Small intestine (tissue), 16 donors: ENCODE measurements at places on chromosomes 2 and 18. TPM values are rescaled to one million over a fixed set of nuclear protein-coding genes. Genes with fewer than 3 reads are reported as not detected.

The GULP1 gene
- polyA plus RNA-seq = 21.0 TPM

The PLCD4 gene
- polyA plus RNA-seq = 0.97 TPM

The ROCK2 gene
- 14.3 TPM for polyA plus RNA-seq

The C2orf72 gene
- polyA plus RNA-seq = 69.4 TPM

The TCF4 gene
- 0.67 TPM for polyA plus RNA-seq

The VPS54 gene
- polyA plus RNA-seq = 30.4 TPM

The TMEM247 gene
- not detected for polyA plus RNA-seq

The SPIRE1 gene
- polyA plus RNA-seq = 1.6 TPM

The IMPA2 gene
- polyA plus RNA-seq = 22.6 TPM

The CNGA3 gene
- polyA plus RNA-seq = not detected

The DSEL gene
- polyA plus RNA-seq = 1.3 TPM

The CASP10 gene
- polyA plus RNA-seq = 21.7 TPM

The MATN3 gene
- not detected for polyA plus RNA-seq

The GPR17 gene
- 0.18 TPM for polyA plus RNA-seq

The MYO7B gene
- polyA plus RNA-seq = 85.6 TPM

DNA sequence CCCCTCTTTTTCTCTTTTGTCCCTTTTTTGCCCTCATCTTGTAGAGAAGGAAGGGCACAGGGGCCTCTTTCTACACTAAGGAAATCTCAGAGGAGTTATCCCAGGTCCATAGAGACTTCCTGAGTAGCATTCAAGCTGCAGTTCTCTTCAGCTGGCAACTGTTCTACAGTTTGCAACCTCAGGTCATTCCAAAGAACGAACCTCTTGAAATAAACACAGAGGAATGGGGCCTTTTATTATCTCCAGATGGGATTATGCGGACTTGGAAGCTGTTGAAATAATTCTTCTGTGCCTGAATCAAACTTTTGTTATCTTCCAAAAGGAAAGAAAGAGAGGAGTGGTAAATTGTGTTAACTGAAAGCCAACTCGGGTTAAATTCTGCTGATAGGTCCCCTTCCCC lies 31.0 kb upstream of the NFE2L2 start:
- DNase-seq = peak; percentile 25

GRCh38 chr2:217691516-217691915 lies 311.3 kb downstream of the TNS1 start:
- no peak for DNase-seq

GRCh38 chr18:63155169-63155852 lies 164.3 kb downstream of the BCL2 start:
- peak; percentile 93 for DNase-seq

DNA sequence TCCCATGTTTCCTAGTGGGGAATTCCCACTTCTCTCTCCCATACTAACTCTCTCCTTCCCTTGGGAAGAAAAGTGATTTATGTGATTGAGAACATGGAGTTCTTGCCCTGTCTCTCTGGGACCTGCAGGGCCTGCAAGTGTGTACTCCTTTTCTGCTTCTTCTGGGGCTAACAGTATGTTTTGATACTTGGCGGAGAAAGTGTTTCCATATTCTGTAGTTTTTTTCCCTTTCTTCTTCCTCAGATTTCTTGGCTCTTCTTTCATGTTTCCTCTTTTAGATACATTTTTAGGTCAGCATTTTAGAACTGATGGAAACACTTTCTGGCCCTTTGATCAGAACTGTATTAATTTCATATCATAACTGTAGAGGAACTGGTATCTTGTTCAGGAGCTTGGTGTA lies 352.2 kb downstream of the DLGAP1 start:
- DNase-seq = no peak

- no peak for DNase-seq
Observed at GRCh38 chr2:74921236-74921736, 37.2 kb upstream of the POLE4 start.

- DNase-seq = no peak
Observed at GRCh38 chr2:182589121-182589520, 126.9 kb upstream of the DNAJC10 start.

DNA sequence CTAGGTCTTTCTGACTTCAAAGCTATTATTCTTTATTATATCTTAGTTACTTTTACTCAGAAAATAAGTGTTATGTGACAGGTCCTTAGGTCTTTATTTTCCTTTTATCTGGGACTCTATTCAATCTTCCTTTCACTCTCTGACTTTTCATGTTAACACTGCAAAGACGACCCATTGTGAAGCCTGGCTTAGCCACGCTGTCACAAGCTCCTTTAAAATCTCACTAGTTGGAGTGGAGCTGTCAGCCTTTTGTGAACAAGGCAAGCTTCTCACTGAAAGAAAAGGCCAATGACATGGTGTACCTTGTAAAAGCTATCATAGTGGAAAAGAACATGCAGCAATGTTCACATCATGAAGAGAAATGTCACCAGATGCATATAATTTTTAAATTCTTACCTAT lies 1130.7 kb upstream of the FAM98A start:
- DNase-seq = no peak

DNA sequence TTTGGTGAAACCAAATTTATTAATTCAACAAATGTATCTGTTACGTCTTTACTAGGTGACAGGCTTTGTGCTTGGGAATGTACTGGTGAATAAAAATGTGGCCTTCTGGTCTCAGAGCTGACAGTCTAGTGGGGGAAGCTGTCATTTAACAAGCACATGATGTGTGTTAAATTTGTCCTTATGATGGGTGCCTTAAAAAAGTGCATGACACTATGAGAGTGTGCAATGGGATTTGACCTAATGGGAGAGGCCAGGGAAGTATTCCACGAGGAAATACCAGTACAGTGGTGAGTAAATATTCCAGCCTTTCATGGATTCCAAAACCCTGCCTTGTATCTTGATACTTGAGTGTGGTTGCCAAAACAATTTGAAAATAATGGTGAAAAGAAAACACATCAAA lies 308.9 kb downstream of the PLCL1 start:
- no peak for DNase-seq

DNA sequence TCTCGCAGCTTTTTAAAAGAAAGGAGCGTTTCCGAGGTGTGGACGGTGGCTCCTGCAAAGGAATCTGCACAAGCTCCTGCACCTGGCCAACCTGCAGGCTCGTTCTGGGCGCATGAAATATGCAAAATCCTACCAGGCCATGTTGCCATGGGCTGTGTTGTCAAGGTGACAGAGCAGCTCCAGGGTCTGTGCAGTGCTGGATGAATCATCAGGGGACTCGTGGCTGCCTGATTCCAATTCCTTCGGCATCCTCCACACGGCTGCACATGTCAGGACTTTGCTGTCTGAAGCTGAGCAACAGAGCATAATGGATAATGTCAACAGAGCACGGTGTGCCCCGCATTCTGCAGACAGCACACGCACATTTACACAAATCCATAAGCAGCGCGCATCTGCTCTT lies 120.5 kb downstream of the EIPR1 start:
- no peak for DNase-seq

DNA sequence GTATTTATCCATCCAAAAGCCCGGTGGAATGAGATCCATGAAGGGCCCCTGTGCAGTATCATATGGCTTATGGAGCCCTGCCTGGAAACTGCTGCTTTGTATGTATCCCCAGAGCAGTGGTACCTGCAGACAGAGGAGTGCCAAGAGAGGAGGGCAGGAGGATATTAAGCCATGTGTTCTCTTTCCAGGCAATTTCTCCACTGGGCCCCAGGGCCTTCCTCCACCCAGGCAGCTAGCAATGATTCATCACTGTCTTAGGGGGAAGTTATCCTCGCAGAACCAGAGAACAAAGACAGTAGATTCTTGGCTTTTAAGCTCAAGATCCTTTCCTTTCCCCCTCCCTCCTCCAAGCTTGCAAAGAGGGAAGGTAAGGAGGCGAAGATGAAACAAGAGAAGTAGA lies 98.1 kb downstream of the LRRC30 start:
- no peak for DNase-seq

DNA sequence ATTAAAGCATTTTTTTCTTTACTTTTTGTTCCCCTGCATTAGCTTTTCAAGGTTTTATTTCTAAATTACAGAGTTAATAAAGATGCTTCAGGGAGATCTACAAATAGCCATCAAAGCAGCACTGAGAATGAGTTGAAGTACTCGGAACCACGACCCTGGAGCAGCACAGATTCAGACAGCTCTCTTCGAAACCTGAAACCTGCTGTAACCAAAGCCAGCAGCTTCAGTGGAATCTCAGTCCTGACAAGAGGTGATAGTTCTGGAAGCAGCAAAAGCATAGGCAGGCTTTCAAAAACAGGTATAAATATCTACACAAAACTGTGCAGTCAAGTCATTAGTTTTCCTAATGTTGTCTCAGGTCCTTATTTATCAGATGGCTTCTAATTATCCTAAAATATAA lies 102.8 kb upstream of the UBXN4 start:
- DNase-seq = no peak

GRCh38 chr18:69209761-69210160 lies 190.9 kb upstream of the DOK6 start:
- no peak for DNase-seq

DNA sequence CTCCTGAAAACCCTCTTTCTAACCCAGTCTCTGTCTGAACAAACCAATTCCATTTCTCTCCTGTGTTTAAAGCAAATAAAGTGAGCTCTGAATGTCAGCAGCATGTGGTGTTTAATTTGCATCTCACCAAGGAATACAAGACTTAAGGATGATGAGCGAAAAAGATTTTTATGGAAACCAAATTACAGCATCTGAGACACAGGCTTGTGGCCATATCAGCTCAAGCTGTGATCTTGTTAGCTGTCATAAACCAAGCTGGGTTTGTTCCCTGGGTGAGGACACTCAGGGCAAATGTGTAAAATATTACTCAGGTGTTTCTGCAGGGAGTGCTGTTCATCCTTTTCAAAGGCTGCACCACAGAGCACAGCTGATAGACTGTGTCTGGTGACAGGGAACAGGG lies 129.3 kb upstream of the REV1 start:
- no peak for DNase-seq

DNA sequence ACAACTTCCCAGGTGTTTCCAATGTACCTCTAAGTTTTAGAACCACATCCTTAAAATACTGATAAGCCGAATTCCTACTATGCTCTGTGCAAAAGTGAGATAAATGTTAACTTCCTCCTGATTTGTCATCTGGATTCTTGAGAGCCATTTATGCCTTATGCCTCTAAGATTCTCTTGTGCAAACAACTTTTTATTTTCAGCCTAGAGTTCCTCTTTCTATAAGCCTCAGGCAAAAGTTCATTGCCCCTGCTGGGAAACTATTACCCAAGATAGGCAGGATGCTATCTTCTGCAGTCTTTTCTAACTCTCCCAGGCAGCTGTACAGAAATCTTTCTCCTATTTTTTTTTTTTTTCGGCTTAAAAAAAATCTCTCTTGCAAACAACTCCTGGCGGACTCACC lies 216.1 kb downstream of the KCNJ3 start:
- DNase-seq = no peak

GRCh38 chr2:169925968-169926367 lies 98.7 kb downstream of the UBR3 start:
- DNase-seq = no peak

DNA sequence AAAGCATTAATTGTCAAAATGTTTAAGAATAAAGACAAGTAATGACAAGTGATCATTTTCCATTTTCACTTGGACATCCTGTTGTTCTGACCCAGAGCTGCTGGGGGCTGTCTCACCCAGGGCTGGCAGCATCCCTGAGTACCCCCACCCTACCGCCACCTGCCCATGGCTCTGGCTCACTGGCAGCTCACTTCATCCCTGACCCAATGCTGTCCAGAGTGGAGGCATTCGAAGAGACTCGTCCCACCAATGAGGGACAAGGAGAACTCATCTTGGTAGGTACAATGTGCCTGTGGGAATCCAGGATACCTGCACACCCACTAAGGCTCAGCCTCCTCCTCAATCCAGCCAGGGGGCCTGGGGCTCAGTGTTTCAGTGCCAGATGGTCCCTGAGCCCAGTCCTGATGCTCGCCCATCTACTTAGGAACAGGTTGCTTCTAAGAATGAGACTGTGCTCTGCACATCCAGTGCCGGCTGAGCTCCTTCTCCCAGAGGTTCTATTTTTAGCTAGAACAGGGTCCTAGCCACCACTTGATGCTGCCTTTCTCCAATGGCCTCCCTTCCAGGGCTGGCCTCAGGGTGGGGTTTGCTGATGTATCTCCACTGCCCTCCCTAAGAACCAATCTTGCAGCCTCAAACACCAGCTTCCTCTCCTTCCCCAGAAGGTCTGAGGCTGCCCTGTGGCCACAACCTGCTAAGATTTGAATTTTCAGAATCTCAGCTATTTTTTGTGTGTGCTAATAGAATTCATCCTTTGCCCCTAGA lies 53.7 kb downstream of the ADD2 start:
- DNase-seq = no peak

DNA sequence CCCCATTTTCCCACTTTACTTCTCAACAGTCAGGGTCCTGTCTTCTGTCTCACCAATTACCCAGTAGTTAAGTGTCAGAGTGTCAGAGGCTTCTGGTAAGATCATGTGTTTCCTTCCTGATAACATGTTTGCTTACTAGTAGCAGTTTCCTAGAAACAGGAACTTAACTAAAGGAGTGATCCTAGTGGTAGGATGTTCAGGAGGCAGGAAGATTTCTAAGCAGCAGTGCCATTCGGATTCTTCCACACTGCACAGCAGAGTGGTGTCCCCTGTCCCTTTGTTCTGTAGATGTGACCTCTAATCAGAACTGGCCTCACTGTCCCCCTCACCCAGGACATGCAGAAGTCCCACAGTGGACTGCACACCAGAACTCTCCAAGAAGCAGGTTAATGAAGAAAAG lies 221.8 kb upstream of the OSR1 start:
- DNase-seq = no peak

DNA sequence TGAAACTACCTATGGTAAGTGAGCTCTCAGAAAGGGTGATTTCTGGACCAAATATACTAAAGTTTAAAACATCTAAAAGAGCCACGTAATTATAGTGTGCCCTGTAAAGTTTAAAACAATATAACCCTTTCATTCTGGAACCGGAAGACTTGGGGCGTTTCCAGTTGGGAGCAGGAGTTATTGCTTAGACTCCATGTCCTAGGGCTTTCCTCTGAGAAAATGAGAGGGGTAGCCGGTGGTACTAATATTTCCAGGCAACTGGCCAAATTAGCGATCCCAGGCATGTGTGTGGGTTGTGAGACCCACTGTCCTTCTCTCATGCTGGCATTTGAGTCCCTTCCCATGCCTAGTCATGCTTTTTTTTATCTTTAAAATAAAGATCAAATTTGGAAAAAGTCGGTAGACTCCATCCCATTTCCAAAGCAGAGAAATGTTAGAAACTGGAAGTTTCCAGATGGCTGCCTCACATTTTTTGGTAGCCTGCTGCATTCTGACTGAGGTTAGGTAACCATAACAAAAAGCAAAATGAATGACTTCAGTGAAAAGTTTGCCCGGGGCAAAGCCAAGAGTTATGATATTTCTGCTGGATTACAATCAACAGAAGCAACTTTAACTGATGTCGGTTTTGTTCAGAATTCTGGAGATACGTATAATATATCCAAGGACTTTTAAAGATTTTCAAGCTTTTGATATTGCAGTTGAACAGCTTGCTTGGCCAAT lies 227.4 kb downstream of the SS18 start:
- DNase-seq = no peak
